ENCODE measurements at places on chromosomes 7 and 10.

- DNase-seq, result no peak
- no peak overlapping the region for H3K27ac ChIP-seq
- no peaks in the 10 kb centered on the region for H3K36me3 ChIP-seq
Observed at GRCh38 chr10:34768972-34769330, 46.1 kb downstream of the PARD3 start.

- no peak for DNase-seq
- no peak overlapping the region for H3K27ac ChIP-seq
Observed at GRCh38 chr10:52956461-52956860, 183.9 kb upstream of the MBL2 start.

- H3K36me3 ChIP-seq, result no peaks in the 10 kb centered on the region
- H3K27ac ChIP-seq, result no peak overlapping the region
- no peak for DNase-seq
- no peak overlapping the region for H3K4me3 ChIP-seq
- H3K27me3 ChIP-seq, result no peaks in the 10 kb centered on the region
- H3K4me1 ChIP-seq, result no peaks in the 10 kb centered on the region
Observed at GRCh38 chr10:11089272-11089671, 71.6 kb downstream of the CELF2 start.

GRCh38 chr7:38020121-38020785 is 99.8 kb downstream of the EPDR1 start:
- H3K4me1 ChIP-seq, result no peaks in the 10 kb centered on the region
- H3K27me3 ChIP-seq, result no peaks in the 10 kb centered on the region
- no peaks in the 10 kb centered on the region for H3K36me3 ChIP-seq
- no peak overlapping the region for H3K27ac ChIP-seq
- no peak for DNase-seq
